ENCODE measurements at places on chromosomes 12 and 14.

DNA sequence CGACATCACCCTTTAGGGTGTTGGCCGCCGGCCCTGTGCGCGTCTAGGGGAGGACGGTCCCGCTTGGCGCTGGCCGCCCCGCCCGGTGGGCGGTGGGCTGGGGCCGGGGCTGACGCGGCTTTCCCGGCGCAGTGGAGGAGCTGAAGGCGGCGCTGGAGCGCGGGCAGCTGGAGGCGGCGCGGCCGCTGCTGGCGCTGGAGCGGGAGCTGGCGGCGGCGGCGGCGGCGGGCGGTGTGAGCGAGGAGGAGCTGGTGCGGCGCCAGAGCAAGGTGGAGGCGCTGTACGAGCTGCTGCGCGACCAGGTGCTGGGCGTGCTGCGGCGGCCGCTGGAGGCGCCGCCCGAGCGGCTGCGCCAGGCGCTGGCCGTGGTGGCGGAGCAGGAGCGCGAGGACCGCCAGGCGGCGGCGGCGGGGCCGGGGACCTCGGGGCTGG is 3.6 kb downstream of the TNFAIP2 start:
- no peak for DNase-seq

GRCh38 chr14:104994978-104995377 is 9.4 kb downstream of the CLBA1 start:
- DNase-seq = no peak

DNA sequence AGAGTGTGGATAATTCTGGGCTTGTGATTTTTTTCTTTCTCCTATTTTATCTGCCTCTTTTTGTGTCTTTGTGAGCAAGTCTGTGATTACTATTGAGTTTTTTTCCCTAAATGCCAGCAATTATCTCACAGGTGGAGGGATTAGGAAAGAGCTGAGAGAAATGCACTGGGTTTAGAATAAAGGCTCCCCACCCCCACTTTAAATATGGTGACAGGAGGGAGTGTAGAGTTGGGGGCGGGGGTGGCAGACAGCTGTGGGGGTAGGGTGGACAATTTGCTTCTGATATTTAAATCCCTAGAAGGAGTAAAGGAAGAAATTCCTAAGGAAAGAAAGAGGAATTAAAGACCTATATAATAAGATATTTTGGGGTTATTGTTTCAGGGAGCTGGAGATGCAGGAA is 145.9 kb downstream of the NRXN3 start:
- no peak for DNase-seq

DNA sequence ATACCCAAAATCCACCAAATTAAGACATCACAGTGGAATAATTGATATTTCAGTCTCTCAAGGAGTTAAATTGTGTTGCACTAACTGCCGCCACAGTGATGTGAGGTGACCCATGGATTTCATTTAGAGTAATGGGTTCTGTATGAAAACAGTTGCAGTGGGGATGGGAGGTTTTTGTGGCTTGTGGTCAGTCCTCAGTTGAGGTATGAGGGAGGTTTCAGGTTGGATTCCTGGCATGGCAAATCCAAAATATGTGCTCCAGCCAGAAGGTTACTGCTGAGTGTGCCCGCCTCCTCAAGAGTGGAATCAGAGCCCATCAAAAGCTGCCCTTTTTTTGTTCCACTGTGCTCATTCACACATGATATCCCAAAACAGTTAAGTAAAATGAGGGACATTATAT is 487.1 kb downstream of the EGLN3 start:
- no peak for DNase-seq

GRCh38 chr12:71503579-71504391 is 64.2 kb downstream of the LGR5 start:
- DNase-seq = no peak

GRCh38 chr12:16165506-16165905 is 112.0 kb downstream of the SLC15A5 start:
- peak; percentile 20 for DNase-seq
